Activated CD4-positive, alpha-beta memory T cell treated with anti-CD3 and anti-CD28 coated beads for 36 hours (primary cell): ENCODE measurements at places on chromosomes 1 and 21.
A peak's percentile ranks its signal among the peaks of the same experiment; 100 is the strongest.

- peak; percentile 68 for DNase-seq
Measured at GRCh38 chr1:28144203-28145135, 32.0 kb downstream of the PTAFR start.

DNA sequence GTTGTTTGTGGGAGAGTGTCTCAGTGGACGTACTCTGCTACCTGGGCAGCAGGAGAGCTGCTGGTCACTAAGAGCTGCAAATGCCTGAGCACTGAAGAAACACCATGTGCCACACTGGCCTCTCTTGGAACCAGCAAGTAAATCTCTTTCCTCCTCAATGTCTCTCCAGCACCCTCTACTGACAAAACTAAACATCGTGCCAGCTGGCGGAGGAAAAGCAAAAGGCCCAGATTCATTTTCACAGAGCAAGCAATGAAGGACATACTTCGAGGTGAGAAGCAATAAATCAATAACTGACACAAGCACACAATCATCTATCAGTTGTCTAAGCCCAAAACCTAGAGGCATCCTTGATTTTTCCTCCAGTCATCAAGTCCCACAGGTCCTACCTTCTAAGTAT is 78.1 kb downstream of the RERE start:
- DNase-seq: no peak

GRCh38 chr1:236392182-236392581 is 1.9 kb upstream of the EDARADD start:
- no peak for DNase-seq

- DNase-seq: no peak
Measured at GRCh38 chr1:155379631-155380090, 59.0 kb downstream of the RUSC1 start.

- no peak for DNase-seq
Measured at GRCh38 chr1:175673371-175674150, 69.8 kb downstream of the TNR start.

DNA sequence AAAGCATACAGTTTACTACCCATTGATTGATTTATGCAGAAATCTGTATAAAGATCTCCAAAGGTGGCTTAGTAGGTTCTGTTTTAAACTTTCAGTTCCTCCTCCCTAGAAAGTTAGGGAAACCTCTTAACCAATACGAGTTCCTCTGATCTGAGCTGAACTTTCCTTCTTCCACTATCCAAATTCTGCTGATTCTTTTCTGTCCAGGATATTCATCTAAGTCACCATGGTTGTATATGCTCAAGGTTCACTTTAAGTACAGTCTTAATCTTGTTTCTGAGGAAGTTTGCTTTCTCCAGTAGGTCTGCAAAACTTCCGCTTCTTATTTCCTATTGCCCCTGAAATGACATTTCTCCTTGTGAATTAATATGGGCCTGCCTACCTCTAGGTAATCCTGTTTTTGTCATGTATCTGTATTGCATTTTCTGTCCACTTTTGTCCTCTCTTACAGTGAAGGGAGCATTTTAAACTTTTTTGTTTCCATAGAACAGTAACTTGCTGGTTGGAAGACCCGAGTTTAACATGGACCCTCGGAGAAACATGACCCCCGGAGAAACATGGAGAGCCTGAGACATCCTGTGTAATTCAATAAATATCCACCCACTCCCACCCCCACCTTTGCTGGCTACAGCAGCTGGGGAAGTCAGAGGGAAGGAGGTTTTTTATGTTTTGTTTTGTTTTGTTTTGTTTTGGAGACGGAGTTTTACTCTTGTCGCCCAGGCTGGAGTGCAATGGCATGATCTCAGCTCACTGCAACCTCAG is 16.7 kb upstream of the TUT4 start:
- DNase-seq: no peak
